ENCODE measurements at places on chromosomes 4 and X.

- DNase-seq = no peak
Observed at GRCh38 chrX:71870208-71871098, 40.2 kb upstream of the NHSL2 start.

- DNase-seq = no peak
Observed at GRCh38 chrX:39736216-39737211, 361.2 kb downstream of the BCOR start.

GRCh38 chrX:22520128-22520828 is 247.6 kb downstream of the CBLL2 start:
- no peak for DNase-seq

DNA sequence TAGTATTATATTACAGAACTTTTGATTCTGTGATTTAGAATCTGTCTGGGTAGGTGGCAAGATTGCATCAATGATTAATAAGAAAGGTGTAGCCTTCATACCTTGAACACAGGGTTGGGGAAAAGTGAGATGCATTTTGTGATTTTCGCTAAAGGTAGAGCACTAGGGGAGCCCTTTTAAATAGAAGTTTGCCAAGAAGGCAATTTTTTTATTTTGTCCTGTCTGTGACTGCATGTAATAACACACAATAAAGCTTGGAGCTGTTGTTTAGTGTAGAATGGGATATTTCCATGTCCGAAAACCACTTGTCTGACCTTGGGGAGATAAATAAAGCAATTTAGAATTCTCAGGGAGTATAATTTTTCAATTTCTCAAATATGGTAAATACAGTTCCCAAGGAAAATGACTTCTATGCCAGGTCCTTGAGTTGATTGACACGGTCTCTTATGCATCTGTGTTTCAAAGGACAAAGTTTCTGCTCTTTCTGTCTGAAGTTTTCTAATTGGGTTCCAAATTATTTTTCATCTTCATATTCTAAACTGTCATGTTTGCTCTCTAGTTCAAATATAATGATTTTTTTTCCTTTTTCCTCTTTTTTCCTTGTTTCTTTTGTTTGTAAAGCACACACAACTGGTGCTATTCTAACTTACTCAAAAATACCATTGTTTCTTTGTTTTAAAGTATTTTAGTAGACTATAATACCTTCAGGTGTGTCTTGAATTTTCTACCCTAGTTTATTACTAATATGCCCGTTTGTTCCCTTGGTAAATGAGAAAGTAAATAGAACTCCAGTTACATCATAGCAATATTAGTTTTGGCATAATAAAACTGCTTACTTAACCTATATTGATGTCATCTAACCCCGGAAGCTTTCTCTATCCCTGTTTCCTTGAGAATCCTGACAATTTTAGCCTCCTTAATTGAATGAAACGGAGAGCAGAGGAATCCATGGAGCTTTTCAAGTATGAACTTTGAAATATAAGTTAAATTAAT is 87.8 kb upstream of the BMPR1B start:
- DNase-seq = no peak

GRCh38 chrX:44162964-44163475 is 180.5 kb downstream of the EFHC2 start:
- DNase-seq = no peak

DNA sequence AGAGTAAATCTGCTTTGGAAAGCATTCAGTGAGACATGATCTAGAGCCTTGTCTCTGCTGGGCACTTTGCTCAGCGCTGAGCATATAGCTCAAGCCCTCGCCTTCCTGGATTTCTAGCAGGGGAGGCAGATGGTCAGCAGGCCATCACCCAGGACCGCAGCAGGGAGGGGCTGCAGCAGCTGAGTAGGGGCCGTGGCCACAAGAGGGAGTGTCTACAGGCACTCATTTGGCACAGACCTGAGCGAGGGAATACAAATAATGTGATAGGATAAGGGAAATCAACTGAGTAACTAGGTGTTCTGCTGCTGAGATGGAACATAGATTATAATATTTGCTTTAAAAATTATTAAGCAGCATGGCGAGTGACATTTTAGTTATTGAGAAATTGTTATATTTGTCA is 30.2 kb downstream of the OFD1 start:
- no peak for DNase-seq

GRCh38 chrX:39497702-39498265 is 600.0 kb downstream of the BCOR start:
- no peak for DNase-seq

DNA sequence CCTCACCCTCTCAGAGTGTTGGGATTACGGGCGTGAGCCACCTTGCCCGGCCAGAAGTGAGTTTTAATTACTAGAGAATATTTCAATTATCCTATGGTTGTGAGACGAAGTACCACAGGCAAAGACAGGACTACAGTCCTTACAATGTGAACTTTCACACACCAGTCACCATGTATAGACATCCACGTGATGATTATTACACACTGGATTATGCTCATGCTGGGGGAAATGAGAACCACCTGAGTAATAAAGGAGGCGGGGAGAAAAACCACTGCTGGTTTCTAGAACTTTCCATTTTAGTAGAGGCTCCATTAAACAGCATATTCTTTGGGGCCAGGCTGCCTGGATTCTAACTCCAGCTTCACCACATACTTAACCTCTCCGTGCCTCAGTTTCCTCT is 42.5 kb upstream of the TLR2 start:
- no peak for DNase-seq

DNA sequence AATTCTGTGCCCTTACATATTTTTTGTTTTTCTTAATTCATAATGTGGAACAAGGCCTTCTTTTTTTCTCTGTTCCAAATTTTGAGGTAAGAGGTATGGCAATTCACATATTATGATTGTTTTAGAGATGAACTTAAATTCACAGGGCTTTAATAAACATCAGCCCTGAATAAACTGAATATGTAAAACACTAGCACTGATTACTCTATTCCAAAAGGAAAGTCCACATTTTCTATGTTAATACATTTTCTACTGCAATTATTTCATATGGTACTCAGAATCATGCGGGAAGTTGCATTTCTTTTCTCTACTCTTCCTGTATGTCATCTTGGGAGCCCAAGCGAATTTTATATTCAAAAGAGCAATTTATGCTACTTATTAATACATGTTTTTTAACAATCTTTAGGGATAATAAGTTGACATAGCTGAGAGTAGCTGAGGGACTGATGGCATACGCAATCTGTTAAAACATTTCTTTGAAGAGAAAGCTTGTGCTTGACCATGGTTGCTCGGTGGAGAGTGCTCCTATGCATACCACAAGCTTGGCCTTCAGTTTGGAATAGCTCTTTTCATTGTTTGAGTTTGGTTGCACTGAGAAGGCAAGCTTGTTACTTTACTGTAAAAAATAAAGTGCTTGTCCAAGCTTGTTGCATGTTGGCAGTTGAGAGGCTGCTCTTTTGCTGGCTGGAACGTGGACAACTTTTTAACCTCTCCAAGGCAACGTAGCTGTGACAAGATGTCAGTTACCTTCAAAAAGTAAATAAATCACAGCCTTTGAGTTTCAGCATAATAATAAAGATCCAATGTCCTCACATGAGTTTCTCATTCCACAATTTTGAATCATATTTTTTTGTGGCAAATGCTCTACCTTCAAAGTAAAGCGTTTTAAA is 196.3 kb upstream of the SPRY1 start:
- no peak for DNase-seq

DNA sequence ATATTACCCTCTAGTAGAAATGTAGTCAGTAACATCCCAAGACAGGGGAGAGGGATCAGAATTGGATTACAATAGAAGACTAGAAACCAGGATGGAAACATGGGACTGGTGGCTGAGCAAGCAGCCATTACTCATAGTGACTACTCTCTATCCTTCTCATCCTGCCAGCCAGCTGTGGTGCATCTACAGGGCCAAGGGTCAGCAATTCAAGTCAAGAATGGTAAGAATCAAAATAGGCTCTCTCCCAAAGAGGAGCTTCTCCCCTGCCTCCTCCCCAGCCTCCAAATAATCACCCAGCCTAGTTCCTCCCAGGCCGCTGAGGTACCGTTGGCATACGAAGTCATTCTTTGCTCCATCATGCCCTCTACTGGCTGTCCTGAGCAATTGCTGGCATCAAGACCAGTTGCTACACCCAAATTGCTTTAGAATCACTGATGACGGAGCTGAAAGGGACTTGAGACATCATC is 19.4 kb downstream of the AWAT2 start:
- DNase-seq = peak; percentile 22

GRCh38 chr4:13852411-13852810 is 224.9 kb upstream of the BOD1L1 start:
- DNase-seq = no peak

GRCh38 chr4:92249541-92249940 is 54.2 kb upstream of the GRID2 start:
- DNase-seq = no peak

GRCh38 chrX:138925330-138925729 is 213.8 kb upstream of the FGF13 start:
- no peak for DNase-seq

DNA sequence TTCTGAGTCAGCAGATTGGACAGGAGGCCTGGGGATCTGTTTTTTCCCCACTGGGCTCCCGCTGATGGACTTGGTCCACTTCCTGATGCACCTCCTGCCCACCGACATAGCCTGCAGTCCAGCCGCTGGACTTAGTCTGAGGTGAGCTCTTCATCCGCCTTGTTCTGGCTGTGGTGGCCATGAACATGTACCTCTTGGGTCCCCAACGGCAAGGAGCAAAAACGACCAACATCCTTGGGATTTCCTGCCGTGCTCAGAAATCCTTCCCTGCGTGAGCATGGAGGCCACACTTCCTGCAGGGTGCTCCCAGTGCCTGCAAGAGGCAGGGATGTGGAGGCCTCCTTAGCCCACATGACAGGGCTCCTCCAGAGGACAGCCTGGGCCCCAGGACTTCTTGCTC is 76.8 kb downstream of the CRMP1 start:
- DNase-seq = no peak

GRCh38 chrX:97211070-97211469 is 327.4 kb downstream of the RPA4 start:
- no peak for DNase-seq

DNA sequence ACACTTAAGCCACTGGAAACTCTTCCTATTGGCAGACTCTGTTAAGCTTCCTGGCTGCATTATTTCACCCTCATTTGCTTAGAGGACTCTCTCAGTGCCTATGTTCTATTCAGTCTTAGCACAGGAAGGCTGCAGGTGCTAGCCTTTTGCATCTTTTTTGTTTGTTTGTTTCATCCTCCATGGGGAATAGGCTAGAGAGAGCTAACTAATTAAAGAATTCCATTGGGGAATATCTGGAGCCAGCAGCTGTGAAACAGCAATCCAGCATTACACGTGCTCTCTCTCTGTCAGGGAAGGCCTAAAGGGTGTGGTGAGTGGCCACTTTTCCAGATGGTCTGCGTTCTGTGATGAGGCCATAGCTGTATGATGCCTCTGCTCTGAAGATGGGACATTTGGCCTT is 633.6 kb downstream of the SPRY1 start:
- DNase-seq = no peak

DNA sequence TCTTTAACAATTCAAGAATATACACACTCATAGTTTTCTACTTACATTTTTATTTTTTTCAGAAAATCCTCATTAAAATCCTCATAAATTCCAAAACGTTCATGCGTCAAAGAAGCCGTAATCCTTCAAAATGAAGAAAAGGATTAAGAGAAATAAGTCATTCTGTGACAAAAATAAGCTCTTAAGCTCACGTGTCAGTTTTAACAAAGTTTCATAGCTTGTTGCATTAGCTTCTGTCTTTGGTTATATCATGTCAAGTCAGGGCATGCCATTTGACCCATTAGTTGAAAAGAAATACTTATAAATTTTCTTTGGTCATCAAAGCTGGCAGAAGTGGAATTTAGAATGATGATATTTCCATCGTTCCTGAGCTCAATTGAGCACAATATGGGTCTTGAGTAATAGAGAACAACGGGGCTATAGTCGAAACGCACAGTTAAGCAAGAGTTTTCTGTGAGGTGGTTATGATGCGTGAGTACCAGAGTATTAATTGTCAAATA is 185.2 kb upstream of the CTSO start:
- DNase-seq = no peak

GRCh38 chr4:105182211-105182610 is 35.5 kb downstream of the TET2 start:
- no peak for DNase-seq

GRCh38 chr4:125985856-125986255 is 671.1 kb downstream of the FAT4 start:
- DNase-seq = no peak

DNA sequence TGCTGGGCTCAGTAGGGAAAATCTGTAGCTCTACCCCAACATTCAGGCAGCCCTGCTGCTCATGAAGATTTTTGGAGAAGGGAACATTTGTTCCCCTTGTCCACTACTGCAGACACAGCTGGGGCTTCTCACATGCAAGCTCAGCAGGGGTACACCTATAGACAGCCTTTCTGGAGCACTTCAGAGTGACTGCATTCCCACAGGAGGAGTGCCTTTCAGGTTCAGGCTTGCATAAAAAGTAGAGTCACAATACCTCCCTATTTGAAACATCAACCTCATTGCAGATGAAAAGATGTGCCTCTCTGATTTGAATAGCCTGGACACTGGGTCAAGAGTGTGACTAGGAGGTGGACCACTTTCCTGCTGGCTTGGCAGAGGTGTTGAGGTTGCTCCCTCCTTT is 53.3 kb upstream of the NAP1L2 start:
- no peak for DNase-seq

DNA sequence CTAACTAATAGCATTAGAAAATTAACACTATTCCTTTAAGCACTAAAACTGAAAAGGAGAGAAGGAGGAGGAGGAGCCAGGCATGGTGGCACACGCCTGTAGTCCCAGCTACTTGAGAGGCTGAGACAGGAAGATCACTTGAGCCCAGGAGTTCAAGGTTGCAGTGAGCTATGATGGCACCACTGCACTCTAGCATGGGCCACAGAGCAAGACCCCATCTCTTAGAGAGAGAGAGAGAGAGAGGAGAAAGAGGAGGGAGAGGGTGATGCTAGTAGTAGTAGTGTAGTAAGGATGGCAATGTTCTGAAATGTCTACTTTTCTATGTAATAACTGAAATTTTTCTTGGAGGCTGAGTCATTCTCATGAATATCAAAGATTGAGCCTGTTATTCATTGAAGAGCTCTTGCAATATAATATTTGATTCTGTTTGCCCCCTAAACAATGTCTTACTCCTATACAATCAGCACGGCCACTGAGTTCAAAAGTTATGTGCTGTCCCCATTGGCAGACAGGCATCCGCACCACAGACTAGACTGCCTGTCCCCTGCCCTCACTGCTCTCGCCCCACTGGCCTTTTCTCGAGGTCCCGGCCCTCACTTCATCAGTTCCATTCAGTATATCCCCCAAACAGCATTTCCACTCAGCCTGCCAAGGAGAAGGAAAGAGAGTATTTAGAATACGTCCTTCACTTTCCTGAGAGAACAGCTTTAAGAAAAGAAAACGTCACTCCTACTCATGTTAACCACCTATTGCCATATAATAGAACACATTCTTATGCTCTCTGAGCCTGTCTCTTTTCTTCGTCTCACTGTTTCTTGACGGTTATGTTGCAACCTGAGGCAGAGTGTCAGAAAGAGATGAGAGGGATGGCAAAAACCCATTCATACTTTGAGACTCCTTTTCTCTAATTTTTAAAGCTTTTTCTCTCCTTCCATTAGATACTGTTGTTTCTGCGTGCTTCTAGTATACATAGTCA is 238.1 kb downstream of the PALLD start:
- no peak for DNase-seq

- no peak for DNase-seq
Observed at GRCh38 chrX:135194684-135195083, 23.5 kb upstream of the CT55 start.
